Aorta (tissue), 5 donors: ENCODE measurements at places on chromosomes 7 and 10. TPM values are rescaled to one million over a fixed set of nuclear protein-coding genes. Genes with fewer than 3 reads are reported as not detected.

CDK6 gene
- total RNA-seq: 26.0 TPM

DNA sequence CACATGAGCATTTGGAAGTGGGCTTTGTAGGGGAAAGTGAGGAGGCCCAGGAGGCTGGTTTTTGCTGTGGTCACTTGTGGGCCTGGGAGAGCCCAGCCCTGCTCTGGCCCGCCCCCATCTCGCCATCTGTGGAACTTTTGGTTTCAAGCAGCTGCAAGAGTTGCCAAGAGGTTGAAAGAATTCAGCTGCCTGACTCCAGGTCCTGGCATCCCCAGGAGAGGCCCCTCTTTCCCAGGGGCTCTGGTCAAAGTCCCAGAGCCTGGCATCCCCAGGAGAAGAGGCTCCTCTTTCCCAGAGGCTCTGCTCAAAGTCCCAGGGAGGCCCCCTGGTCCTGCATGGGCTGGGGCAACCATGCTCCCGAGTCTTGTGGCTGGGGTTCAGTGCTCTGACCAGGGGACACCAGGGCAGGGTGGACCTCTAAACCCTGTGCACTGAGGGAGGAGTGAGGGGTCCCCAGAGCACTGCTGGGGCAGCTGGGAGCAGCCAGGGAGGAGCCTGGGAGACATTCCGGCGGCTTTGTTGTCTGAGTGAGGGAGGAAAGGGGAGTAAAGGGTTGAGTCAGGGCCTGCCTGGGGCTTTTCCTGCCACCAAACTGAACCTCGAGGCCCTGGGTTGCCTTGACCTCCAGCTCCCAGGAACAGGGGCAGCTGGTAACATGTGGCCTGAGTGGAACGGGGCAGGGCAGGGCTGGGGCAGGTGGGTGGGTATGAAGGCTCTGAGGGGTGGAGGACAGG, 27.7 kb upstream of the CSGALNACT2 start:
- DNase-seq: no peak
- no peak overlapping the region for H3K27ac ChIP-seq

TRIL gene
- 7.0 TPM for total RNA-seq

FAM13C gene
- total RNA-seq: 8.1 TPM

- no peak overlapping the region for H3K27ac ChIP-seq
- H3K27me3 ChIP-seq: no peaks in the 10 kb centered on the region
- no peak overlapping the region for H3K4me3 ChIP-seq
- H3K36me3 ChIP-seq: peaks cover 4% of the 10 kb centered on the region
- DNase-seq: no peak
Observed at GRCh38 chr10:92523639-92524038, 50.3 kb downstream of the IDE start.

DNA sequence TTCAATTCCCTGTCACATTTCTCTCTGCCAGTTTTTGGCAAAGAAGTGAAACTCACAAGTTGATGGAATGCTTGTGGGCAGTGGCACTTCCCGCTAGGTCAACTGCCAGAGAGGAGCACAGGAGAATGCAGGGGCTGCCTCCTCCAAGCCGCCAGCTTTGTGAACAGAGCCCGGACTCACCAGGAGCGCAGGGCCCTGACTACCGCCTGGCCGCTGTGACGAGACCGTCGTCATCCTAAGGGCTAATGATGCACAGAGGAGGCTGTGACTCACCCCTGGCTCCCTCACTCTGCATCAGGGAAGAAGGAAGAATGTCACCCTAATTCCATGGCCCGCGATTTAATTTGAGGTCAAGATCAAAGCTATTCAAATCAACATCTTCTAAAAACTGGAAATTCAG, 123.9 kb downstream of the TAX1BP1 start:
- H3K27ac ChIP-seq: no peak overlapping the region
- DNase-seq: no peak
- H3K4me1 ChIP-seq: no peaks in the 10 kb centered on the region

FAM25G gene
- total RNA-seq: not detected

SEMA3A gene
- total RNA-seq: 5.7 TPM

LGI1 gene
- total RNA-seq: 5.1 TPM

- H3K27ac ChIP-seq: no peak within 1 kb of the TSS
Observed at GRCh38 chr10:97849687-97850402, at the start of gene GOLGA7B. Gene GOLGA7B, plus strand, starts transcription at chr10:97849843. Its CDS starts 461 bp downstream, at chr10:97850304.
